ENCODE measurements at places on chromosomes 6 and 20.
A peak's percentile ranks its signal among the peaks of the same experiment; 100 is the strongest.

DNA sequence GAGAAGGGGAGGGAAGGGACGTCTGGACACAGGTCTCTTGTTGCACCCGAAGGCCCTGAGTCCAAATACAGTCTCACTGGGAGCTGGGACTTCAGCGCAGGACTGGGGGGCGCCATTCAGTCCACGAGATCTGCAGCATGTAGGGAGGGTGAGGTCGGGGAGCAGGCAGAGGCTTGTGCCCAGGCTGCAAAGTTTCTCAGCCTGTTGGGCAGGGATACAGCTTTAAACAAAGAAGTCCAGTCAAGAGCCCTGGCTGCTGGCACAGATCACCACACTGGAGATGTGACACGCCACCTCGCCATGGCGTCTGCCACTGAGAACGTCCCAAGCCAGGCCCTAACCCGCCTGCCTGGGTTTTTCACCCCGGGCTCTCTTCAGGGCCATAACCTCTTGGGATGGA lies 256.6 kb downstream of the DLL1 start:
- DNase-seq: no peak

GRCh38 chr6:135179920-135180541 lies 1.1 kb upstream of the MYB start:
- DNase-seq: peak; percentile 58

- DNase-seq: peak; percentile 51
Measured at GRCh38 chr6:158816803-158817727, 2.1 kb downstream of the EZR start.

- no peak for DNase-seq
Measured at GRCh38 chr6:144159223-144159622, 8.9 kb downstream of the STX11 start.

DNA sequence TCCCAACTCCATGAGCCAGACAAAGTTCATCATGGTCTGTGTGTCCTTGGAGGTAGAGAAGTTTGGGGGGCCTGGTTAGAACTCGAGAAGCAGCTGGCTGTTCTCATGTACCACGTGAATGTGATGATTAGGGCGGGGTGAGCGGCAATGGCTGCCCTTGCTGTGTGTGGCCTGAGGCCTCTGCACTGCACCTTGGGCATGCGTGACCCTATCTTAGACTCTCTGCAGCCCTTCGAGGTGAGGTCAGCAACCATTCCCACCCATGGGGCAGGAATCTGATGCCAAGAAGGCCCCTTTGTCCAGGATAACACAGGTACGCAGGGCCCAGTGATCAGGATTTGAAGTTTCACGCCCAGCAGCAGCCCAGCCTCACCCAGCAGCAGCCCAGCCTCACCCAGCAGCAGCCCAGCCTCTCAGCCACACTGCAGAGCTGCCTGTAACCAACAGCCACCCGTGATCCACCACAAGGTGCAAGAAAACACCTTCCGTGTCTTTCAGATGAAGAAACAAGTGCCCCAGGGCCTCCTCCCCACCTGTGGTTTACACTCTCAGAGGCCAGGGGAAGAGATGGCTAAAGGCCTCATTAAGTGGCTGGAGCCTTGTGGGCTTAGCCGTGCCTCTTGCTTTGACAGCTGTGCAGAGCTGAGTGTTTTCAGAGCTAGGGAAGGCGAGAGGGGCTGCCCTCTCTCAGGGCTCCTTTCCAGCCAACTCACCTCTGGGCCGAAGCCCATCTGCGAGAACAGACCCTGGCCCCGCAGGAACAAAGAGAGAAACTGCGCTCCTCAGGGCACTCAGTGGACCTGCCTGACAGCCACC lies 195.2 kb upstream of the CDH4 start:
- no peak for DNase-seq

DNA sequence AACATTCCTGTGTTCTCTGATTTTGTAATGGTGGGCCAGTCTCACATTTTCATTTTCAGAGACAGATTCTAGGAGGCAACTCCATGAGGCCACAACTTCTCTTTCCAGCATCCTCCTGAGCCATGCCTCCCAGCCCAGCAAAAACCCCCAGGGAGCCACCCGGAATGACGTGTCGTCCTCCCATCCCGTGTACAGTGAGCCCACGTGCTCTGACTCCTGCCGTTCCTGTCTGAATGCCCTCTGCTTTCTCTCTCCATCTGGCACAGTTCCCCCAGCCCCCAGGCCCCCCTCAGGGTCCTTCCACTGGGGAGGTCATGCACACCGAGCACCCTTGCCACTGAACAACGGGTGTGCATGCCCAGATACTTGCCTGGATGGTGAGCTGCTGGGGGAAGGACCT lies 38.0 kb downstream of the C20orf203 start:
- DNase-seq: no peak

- no peak for DNase-seq
Measured at GRCh38 chr6:151679081-151679480, 128.4 kb upstream of the ESR1 start.

DNA sequence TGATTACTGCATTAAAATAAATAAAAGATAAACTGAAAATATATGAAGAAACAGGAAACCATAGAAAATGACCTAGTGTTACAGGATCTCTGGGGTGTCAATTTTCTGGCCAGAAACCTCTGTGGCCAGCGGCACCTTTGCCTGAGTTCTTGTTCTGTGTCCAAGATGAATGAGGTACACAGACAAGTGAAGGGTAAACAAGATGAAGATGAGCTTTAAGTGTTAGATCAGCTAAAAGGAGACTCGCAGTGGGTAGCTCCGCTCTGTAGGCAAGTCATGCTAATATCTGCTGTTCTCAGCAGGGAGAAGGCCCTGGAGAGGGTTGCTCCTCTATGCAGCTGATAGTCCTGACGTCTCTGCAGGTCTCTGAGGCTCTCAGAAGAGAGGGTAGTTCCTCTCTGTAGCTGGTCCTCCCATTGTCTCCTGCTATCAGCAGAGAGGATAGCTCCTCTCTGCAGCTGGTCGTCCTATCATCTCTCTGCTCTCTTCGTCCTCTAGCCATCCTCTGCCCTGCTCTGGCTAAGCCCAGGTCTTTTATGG lies 35.9 kb upstream of the TBC1D22B start:
- DNase-seq: no peak

DNA sequence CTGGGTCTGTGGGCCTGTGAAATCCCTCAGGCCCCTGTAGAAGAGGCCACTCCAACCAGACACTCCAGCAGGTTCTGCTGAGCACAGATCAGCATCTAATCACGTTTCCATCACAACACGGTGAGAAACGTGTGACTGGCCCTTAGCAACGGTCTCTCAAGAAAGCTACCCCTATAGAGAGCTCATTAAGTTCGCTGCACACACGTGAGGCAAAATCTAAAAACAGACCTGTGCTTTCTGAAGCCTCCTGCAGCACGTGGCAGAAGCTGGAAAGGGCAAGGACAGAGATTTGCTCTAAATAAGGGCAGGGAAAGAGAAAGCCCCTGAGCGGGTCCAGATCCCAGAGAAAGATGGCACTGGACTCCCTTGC lies 56.5 kb downstream of the GPR6 start:
- no peak for DNase-seq

DNA sequence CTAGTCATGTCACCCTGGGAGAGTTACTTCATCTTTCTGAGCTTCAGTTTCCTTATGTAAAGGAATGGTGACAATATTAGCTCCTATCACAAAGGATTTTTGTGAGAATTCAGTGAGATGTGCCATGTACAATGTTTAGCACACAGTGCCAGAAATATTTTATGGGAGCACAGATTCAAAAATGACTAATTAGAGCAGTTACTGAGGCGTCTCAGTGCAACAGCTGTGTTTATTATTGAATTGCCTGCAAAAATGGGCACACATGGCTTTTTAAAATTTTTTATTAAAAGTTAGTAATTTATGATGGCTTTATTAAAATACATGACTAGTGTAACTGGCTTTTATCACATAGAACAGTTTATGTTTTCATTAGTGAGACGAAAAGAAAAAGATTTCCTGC lies 134.3 kb upstream of the AHI1 start:
- no peak for DNase-seq

- no peak for DNase-seq
Measured at GRCh38 chr20:33693741-33694638, 7.8 kb upstream of the E2F1 start.

DNA sequence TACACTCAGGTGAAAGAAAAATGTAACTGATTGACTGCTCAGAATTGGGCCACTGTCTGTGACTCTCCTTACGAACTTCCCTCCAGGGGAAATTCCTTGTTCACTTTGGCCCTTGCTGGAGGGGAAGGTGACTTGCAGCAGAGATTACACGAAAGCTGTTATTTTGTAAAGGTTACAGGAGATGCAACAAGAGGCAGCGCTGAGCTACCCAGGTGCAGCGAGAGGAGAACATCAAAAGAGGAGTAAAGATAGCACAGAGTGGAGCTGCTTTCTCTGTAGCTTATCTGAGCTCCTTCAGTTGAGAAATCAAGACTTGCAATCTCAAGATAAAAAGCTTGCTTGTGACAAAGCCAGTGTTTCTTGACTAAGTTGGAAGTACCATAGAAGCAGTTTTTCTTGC lies 144.6 kb downstream of the ARHGAP18 start:
- no peak for DNase-seq

All from CD4-positive, alpha-beta T cell treated with Interleukin-15 for 4 hours (primary cell).